ENCODE measurements at places on chromosomes 6 and 20. TPM values are rescaled to one million over a fixed set of nuclear protein-coding genes. Genes with fewer than 3 reads are reported as not detected.

CLPSL1 gene
- total RNA-seq: not detected

MED20 gene
- total RNA-seq: 3.6 TPM

NKX2-4 gene
- total RNA-seq: not detected

GTPBP2 gene
- 49.3 TPM for total RNA-seq

LZTS3 gene
- total RNA-seq: 15.7 TPM

MUC22 gene
- not detected for total RNA-seq

SAMD10 gene
- total RNA-seq: 17.2 TPM

ZC2HC1B gene
- total RNA-seq: 0.34 TPM

STMND1 gene
- not detected for total RNA-seq

DNA sequence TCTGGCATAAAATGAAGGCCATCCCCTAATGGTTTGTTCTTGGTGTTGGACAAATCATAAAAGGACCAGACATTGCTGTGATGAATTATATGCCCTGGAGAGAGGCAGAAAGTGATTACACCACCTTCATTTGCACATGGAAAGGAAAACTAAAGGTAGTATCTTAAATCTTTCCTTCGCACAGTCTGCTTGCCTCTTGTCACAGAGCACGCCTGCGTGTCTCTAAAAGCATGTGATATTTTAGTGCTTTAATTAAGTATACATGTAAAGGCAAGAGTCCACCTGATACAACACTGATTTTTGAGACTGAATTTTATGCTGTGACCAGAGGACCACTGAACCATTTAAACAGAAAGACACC lies 28.8 kb upstream of the PLAGL1 start:
- DNase-seq: no peak

DNA sequence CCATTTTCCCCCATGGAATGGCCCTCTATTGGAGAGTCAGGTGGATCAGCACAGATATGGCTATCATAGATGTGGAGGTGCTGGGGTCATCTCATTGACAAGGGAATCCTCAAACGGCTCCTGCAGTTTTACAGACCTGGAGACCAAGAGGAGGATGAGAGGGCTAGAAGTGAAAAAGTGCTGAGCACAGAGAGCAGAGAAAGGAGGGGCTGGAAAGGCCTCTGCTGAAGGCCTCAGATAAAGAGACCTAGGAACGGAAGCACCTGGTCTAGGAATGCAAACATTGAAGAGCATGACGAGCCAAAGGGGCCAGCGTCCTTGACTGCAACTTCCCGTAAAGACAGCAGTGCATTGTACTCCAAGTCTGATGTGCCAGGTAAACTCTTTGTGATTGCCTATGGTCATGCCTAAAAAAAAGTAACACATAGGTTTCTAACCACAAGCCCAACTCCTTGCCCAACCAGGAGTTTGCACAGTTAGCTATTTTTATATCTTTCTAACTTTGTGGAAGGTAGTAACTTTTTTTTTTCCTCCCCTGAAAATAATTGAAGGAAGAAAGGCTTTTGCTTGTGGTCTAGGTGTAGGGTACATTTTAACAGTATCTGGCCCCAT lies 15.2 kb downstream of the RSPH4A start:
- DNase-seq: no peak

- no peak for DNase-seq
Measured at GRCh38 chr6:38100380-38100779, 280.9 kb downstream of the ZFAND3 start.

- no peak for DNase-seq
Measured at GRCh38 chr6:160959726-160960435, 31.7 kb upstream of the MAP3K4 start.

DNA sequence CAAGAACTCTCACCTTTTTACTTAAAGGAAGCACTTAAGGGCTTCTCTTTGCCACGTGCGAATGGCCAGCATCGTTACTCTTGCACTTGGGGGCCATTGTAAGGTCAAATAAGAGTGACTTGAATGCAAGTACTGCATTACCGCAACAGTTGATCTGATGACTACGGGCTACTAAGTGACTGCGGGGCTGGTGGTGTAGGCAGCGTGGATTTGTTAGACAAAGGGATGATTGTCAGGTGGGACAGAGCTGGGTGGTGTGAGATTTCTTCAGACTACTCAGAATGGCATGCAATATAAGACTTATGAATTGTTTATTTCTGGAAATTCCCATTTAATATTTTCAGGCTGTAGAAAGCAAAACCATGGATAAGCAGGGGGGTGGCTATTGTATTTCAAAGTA lies 199.7 kb upstream of the UST start:
- DNase-seq: no peak

GRCh38 chr20:38548356-38549083 lies 32.5 kb upstream of the ADIG start:
- DNase-seq: no peak

DNA sequence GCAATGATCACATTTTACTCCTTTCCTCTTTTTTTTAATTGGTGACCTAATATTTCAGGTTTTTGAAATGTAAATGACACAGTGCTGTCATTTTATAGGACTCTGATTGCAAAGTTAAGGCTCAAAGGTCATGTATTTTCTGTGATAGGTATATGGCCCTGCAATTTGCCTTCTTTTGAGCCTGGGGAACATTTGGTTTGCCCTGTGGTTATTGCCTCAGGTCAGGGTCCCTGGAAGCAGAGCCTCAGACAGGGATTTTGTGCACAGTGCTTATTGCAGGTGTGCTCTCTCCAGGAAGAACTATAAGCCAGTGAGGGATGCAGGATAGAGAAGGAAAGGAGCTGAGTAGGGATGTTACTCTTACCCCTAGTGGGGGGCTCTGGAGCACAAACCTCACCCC lies 229.3 kb upstream of the ECI2 start:
- no peak for DNase-seq

DNA sequence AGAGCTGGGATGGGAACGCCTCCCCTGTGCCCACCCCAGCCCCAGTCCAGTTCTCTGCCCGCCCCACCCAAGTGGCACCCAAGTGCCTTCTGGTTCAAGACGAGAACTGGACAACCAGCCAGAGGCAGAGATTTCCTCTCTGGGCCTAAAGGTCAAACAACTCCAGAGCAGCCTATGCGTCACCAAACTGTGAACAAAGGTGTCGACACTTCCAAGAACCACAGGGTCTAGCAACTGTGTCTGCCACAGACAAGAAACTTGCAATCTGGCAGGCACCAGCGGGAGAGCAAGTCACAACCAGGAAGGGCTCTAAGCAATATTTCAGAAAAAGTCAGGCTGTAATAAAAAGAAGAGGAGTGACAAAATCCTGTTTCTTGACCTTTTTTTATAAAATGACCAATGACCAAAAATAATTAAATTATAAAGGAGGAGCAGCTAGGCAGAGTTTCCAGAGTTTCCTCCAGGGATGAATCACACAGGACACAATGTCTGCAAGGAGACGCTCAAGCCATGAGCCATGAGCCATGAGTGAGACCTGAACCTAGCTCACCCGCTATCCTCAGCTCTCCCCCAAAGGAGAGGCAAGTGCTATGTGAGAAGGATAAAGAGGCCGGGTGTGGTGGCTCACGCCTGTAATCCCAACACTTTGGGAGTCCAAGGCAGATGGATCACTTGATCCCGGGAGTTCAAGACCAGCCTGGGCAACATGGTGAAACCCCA lies 11.1 kb downstream of the EDEM2 start:
- DNase-seq: no peak

DNA sequence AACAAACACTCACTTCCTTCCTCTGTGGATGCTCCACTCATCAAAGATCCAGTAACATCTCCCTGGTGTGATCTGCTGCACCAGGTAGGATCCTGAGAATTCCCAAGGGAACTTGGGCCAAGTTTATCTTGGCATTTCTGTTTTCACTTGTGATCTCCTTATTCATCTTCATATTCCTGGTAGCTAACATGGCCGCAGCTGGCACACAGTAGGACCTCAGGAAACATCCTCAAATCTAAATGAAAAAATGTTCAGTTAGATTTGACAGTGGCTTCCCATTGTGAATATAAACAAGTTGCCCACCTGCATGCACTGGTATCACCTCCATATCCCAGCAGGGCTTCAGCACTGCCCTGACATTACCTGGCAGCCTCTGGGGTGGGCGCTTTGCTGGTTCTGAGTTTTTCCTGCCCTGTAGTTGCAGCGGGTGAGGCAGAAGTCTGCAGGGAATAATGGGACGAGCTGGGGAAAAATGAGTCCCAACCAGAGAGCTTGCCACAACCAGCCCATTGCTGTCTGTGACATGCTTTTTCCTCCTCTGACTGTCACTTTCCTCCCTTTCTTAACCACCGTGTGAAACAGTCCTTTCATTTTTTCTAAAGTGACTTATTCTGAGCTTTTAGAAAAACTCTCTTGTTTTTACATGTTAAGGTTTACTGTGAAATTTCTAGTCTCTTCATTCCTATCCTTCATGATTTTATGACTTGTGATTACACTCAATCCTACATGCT lies 9.4 kb upstream of the DSTN start:
- no peak for DNase-seq

GRCh38 chr6:144352331-144352730 lies 67.2 kb downstream of the UTRN start:
- DNase-seq: no peak

DNA sequence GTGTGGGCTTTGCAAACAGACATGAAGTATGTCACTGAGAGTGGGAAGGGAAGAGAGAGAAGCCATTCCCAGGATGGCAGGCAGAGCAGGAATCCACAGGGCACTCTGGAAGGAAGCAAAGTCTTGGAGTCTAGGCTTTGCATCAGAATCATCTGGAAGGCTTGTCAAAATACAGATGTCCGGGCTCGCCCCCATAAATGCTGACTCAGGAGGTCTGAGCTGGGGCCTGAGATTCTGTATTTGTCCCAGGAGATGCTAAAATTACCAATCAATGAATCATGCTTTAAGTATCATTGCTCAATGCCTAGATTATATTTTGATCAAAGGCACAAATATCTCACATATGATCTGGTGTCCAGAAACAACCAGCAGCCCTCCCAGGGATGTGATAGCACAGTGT lies 46.3 kb upstream of the PTPRT start:
- DNase-seq: no peak

- DNase-seq: no peak
Measured at GRCh38 chr6:144268794-144269349, 16.3 kb upstream of the UTRN start.

DNA sequence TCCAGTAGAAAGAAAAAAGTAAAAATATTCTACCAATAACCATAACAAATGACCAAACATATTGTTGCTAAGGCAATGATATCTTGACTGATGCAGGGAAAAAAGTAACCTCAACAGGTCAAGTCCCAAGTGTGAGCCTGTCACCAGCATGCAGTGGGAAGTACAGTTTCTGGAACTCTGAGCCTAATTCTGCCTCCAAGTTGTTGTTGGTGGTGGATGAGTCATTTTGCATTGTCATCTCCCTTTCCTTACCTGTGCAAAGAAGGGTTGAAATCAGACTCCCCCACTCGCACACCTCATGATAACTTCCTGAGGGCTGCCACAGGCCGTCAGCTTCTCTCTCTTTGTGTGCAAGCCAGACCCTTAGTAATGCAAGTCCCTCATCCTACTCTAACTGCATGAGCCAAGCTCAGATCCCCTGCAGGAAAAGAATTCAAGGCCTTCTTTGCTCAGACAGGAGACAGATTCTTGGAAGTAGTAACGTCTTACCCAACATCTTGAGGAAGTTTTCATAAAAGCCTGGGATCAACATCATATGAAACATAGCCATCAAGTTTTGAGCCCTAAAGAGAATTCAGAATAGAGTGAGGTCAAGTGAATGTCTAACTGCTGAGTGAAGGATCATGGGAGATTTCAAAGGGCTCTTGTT lies 207.6 kb upstream of the FOXA2 start:
- DNase-seq: no peak

GRCh38 chr6:41663568-41663967 lies 25.3 kb downstream of the MDFI start:
- DNase-seq: no peak

GRCh38 chr6:44022671-44023352 lies 104.4 kb downstream of the MRPL14 start:
- DNase-seq: peak; percentile 3

- no peak for DNase-seq
Measured at GRCh38 chr6:54291146-54291545, 17.1 kb upstream of the TINAG start.

- no peak for DNase-seq
Measured at GRCh38 chr6:150116200-150116800, 26.5 kb upstream of the PPP1R14C start.

Data from T-helper 17 cell (primary cell).